ENCODE measurements at places on chromosomes 7 and 10.

GRCh38 chr7:105796365-105796764 is 80.0 kb downstream of the ATXN7L1 start:
- no peak for DNase-seq

- DNase-seq, result no peak
These were observed 36.6 kb downstream of the KCNH2 start for GRCh38 chr7:150941351-150942000.

- no peak for DNase-seq
These were observed 33.3 kb downstream of the GBX1 start for GRCh38 chr7:151133986-151134742.

GRCh38 chr7:37770838-37771237 is 77.6 kb upstream of the NME8 start:
- DNase-seq, result no peak

GRCh38 chr10:102935939-102936605 is 18.0 kb downstream of the CNNM2 start:
- no peak for DNase-seq

DNA sequence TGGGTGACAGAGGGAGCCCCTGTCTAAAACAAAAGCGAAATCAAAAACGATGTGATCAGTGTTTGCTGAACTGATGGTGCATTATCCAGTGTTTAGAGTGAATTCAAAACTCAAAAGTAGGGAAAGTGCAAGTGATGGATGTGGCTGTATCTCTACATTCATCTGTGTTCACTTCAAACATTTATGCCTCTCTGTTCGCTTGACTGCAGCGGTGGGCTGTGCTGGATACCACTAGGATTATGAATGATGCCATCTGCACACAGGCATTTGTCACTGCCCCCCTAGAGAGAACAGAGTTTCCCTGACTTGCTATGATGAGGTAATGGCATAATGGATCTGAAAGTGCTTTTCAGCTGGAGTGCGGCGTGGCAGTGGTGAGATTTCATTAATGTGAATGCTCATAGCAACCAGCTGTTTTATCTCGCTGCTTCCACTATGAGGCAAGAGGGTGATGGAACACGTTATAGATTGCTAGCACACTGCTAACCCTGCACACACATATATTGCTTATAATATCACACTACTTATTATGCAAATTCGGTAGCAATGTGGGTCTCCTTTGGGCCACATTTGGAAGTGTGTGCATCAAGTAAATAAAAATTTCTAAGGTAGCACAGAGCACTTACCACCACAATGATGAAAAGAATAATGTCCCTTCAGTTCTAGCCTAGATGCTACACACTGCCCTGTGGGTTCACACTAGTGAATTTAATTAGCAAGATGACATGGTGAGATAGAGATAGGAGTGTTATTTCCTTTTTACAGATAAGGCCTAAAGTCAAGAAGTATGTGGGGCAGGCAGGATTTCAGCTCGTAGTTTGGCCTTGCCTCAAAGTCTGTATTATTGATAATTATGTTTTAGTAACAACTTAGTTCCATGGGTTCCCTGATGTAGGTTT is 164.7 kb downstream of the CAMK1D start:
- DNase-seq, result no peak

DNA sequence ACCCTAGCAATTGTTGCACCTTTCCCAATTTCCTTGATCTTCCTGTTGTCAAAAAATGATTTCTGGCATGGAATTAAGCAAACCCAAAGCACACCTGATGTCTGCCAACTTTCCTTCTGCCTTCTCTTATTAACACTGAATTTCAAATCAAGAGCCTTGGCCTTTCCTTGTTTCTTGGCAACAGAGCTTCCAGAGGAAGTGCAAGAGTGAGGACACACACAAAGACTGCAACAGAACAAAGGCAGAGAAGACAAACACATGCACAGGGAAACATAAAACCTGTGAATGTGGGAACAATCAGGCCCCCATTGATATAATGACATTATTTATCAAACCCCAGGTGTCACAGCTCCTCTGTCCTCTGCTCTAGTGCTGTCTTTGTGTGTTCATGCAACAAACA is 73.0 kb upstream of the IL6 start:
- no peak for DNase-seq

DNA sequence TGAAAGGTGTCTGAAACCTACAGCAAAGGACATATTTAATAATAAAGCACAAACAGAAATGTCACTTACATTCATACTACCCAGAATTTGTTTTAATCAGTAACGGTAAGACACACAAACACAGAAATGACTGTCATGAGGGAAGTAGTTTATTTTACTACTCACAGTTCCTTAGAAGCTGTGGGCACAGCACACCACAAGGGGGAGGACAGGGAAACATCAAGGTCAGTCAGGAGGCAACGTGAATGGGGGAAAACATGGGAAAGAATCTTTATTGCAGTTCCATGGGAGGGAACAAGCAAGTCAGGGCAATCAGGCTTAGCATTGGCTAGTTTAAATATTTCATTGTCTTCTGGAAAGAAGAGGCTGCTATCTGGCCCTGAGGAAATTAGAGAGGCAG is 123.8 kb upstream of the PDSS1 start:
- no peak for DNase-seq

- DNase-seq, result no peak
These were observed 345.1 kb upstream of the PRKCQ start for GRCh38 chr10:6925146-6925545.

- no peak for DNase-seq
These were observed 171.7 kb downstream of the LSM5 start for GRCh38 chr7:32318300-32319011.

- DNase-seq, result no peak
These were observed 182.2 kb downstream of the SORCS1 start for GRCh38 chr10:106982268-106982667.

DNA sequence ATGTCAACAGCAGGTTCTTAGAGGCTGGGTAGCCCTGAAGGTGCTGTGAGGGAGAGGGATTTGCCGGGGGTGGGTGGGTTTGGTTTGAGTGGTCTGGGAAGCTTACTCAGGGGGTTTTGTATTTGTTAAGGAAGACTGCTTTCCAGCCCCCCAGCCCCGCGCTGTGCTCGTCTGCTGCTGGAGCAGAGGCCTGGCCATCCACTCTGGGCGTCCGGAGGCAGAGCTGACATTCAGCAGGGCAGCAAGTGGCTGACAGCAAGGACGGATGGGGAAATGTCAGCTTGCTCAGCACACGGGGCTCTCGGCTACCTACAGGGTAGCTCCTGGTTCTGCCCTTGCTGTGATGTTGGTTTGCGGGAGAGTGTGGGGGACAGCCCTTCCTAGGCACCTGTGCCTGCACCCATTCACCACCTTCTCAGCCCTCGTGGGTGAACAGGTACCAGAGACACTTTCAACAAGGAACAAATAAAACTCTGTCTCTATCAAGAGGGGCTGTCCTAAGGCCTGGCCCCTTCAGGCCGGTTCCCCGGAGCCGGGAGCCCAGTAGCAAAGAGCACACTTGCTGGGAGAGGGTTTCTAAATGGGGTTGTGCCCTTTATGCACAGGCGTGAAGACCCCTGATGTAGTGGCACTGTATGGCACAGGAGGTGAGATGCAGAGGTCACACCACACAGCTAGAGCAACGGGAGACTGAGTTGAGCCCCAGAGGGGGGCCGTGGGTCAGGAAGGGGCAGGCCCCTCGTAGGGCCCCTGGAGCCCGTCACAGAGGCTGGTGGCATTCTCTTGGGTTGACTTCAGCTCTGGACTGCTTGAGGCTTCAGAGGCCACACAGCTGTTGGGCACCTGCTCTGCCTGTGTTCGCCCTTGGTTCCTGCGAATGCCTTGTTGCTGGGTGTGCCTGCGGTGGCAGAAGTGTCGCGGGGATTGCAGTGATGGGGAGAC is 72.2 kb upstream of the SHH start:
- no peak for DNase-seq

DNA sequence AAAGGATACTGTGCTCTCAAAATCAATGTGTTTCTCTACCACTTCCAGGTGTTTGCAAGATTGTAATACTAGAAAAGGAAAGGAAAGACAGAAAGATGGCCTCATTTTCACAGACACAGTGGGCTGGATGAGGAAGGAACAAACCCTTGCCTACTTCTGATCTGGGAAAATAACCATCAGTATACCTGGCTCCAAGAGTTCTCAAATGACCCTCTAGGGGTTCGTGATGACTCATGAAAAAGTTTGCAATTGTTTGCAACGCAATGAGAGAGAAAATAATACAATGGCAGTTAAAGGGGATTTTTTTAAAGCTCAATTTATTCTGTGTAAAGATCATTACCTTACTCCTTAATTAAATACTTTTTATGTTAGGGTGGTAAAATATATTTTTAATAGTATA is 197.6 kb upstream of the INHBA start:
- no peak for DNase-seq

DNA sequence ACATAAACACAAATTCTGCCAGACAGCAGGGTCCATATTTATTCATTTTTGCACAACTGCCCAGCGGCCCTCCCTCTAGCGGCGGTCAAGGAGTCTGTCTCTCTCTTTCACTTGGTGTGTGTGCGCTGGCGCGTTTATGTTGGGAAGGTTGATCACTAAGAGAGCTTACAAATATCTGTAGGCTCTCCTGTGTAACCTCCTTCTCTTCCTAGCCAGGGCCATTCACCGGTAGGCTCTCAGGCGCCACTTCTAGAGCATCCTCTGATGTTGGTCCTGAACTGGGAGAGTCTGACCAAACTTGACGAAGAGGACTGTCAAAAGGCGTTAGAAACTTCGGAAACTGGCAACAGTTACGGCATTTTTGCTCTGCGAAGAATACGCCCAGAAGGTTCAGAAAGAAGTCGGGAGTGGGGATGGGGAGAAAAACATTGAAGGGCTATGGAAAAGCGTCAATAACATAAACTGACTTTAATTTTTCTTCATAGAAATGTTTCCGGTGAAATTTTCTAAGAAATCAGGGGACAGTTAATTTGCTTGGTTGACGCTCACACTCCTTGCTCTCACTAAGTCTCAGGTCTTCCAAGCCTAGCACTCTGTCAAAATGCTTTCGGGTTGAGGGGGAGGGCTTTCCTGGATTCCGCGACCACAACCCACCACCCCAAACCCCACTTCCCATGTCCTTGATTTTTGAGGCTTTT is 731.1 kb downstream of the ZWINT start:
- DNase-seq, result no peak

GRCh38 chr10:13496931-13497330 is 31.9 kb downstream of the BEND7 start:
- DNase-seq, result no peak

DNA sequence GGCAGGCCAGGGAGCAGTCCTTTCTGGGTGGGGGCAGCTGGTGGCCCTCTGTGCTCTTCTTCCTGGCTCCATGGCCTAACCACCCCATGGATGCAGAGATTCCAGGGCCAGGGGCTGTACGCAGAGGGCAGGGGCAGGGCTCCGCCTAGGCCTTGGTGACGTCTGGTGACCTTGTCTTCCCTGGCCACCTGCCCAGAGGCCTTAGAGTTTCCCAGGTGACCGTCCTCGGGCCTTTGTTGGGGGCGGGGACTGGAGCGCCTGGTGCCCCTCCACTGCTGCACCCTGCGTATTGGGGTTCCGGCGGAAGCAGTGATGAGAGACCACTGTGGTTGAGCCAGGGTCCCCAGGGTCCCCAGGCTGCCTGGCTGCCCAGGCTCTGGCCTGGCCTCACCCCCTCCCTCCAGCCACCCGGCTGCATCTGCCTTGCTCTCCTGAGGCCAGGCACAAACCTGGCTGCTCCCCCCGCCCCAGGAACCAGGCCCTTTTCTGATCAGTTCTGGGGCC is 10.3 kb downstream of the PWWP2B start:
- DNase-seq, result no peak

DNA sequence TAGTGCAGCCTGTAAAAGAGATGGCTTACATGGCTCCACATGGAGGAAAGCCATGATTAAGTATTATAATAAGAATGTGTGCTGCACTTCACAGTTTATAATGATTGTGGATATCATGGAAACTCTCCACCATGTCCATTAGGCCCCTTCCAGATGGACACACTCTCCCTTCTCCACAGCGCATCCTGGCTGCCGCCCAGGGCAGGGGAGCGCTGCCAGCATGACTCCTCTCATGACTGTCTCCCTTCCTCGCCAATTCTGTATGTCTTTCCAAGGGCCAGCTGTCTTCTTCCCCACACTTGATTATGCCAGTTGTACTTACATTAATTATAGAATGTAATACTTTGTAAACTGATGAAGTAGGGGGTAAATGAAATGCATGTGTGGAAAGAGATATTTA is 259.3 kb upstream of the TMEM72 start:
- no peak for DNase-seq

- DNase-seq, result peak; percentile 30
These were observed 75.9 kb downstream of the LMBR1 start for GRCh38 chr7:156816943-156817572.

Measured in B cell (primary cell).